ENCODE measurements at places on chromosomes 16 and 17.

DNA sequence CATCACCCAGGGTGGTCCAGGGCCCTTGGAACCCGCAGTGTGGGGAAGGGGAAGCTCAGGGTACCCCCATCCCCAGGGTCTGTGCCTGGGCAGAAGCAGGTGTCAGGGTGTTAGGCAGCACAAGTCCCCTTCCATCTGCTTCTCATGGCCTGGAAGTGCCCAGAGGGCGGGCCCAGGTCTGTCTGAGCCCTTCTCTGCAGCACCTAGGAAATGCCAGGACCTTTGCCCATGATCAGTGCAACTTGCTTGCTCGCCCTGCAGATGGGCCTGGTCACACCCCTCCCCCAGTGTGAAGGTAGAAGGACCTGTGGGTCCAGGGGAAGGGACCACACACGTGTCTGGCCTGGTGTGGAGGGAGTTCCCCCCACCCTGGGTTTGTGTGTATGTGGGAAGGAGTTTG lies 157.5 kb upstream of the CDC42EP4 start:
- no peak for DNase-seq

DNA sequence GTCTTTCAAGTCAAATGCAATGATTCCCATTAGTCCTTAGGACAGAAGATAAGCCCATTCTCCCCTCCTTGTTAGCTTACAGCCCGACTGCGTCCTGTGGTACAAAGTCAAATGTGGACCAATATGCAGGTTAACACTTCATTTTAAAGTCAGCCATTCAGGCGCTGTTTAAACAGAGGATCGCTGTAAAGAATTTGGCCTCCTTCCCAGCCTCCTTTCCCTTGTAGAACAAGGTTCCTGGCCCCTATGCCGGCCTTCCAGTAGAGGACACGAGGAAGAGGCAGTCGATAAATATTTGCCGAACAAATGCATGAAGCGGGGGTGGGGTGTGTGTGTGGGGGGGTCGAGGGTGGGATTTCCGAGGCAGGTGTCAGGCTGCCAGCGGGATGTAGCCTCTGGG lies 4.3 kb downstream of the SDK2 start:
- DNase-seq, result no peak

DNA sequence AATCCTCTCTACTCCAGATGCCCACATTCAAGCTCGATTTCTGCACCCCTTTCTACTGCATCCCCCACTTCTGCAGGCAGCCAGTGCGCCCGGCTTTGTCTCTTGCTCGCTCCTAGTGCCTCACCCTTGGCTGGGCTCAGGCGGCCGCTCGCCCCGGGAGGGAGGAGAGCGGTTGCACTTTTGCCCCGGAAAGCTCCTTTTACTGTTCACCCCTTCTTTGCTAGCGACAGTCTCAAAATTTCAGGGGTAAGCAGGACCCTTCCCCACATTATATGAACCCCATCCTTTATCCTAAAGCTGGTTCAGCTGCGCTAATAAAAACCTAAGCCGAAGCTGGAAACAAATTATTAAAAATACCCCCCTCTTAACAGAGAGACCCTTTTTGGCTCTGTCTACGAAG lies 1.0 kb downstream of the HOXB5 start:
- DNase-seq, result no peak

GRCh38 chr16:76175718-76176117 lies 101.5 kb upstream of the CNTNAP4 start:
- no peak for DNase-seq

DNA sequence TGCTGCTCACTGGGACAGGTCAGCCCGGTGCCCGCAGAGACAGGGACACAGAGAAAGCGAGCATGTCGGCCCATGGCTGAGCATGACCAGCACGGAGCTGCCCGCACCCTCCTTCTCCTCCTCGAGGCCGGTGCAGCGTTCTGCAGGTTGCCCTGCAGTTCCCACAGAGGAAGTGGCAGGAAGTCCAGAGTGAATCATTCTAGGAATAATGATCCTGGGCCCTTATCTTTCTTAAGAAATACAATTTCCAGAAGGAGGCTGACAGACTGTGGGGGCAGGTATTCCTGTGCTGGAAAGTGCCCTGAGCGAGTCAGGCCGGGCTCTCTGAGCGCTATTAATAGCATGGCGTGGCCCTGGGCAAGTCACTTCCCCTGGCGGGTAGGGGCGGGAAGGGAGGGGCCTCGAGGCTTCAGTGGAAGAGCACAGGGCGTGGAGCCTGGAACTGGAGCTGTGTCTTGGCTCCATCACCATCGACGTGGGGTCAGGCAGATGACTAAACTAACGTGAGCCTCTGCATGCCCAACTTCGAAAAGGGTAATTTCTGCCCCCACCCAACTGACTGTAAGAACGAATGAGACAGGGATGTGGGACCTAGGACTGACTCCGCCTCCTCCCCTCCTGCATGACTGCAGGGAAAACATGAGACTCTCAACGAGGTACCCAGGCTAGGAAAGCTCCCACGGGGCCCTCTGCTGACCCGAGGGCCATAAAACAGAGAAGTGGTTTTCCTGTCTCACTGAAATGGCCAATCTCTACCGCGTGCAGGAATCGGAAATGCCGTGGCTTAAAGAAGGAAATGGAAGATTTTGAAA lies 9.8 kb downstream of the TMEM204 start:
- DNase-seq, result peak; percentile 44

- DNase-seq, result peak; percentile 68
Observed at GRCh38 chr16:10964039-10964890, 19.9 kb downstream of the CLEC16A start.

DNA sequence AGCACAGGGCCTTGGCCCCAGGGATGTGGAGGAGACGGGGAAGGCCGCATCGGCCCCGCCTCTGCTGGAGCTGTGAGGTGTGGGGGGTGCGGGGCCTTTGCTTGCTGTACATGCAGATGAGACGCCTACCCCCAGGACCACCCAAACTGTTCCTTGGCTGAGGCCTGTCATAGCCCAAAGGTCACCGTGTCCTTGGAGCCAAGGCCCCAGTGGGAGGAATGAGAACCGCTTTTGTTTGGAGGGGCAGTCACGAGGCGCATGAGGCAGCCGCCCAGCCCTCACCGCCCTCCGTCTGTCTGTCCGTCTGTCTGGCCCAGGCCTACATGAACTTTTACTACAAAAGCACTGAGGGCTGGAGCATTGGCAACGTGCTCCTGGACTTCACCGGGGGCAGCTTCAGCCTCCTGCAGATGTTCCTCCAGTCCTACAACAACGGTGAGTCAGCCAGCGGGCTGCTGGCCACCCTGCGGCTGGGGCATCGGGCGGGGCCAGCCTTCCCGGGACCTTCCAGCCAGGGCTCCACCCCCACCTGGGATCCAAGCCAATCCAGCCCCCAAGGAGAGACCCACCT lies 8.8 kb downstream of the TAX1BP3 start:
- DNase-seq, result no peak

DNA sequence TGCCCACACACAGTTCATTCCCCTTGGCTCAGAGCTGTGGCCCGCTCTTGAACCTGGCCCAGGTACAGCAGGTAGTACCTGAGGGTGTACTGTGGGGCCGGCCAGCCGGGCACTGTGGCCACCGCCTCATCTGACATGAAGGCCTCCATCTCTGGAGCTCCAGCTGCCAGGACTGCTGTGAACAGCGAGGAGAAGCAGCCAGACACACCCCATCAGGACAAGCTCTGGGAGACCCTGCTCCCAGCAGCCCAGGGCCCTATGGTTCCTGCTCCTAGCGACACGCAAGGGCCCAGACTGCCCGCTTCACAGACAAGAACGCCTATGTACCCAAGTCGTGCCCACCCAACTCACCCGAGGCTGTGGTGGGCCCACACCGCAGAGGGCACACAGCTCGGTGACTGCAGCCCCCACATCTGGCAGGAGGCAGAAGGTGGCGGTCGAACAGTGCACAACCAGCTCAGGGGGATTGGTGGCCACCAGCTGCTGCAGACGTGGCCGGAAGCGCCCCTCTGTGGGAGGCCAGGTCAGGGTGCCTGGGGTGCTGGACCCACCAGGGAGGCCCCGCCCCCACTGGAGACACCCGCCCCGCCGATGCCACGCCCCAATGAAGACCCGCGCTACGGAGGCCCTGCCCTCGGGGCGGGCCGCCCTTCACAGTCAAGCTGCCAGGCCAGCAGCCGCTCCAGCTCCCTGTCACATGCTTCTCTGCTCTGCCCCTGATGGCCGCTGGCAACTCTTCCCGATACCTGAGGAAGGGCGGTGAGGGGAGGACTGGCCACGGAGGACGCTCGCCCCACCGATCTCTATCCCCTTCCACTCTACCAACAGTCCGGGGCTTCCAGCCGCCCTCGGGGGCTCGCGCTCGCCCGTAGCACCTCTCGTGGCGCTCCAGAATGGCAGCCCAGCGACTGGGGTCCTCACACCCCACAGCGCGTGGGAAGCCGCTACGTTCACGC lies 1.1 kb upstream of the STUB1 start:
- DNase-seq, result no peak

DNA sequence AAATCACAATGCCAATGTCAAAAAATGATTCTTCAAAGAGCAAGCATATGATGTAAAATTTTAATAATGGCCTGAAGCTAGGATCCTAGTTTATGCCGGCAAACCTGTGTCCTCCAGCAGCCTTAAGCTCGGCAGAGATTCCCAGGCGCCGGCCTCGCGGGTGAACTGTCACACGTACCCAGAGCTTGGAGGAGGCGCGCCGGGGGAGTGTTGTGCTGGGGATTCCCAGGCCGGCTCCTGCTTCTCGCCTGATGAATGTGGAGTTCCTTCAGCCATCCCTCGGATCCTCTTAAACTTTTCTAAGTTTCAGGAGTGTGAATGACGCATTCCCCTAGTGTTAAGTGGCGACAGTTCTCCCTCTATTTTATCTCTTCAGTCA lies 19.1 kb upstream of the NTN1 start:
- DNase-seq, result no peak

DNA sequence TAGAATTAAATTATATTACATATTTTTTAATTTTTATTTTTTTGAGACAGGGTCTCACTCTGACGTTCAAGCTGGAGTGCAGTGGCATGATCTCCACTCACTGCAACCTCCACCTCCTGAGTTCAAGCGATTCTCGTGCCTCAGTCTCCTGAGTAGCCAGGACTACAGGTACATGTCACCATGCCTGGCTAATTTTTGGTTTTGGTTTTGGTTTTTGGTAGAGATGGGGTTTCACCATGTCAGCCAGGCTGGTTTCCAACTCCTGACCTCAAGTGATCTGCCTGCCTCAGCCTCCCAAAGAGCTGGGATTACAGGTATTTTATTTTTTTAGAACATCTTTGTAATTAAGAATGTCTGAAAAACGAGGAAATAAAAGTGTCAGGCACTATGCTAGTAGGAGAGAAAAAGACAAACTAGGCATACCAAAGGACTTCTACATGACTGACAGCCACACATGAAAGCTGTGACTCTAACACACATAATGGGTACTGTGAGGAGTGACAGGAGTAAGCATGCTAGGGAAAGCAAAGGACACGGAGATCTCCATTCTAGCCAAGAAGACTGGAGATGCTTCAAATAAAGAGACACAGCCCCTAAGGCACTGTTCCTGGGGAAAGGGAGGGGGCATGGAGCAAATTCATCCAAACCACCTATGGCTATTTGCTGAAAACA lies 7.3 kb downstream of the GNA13 start:
- no peak for DNase-seq

GRCh38 chr17:29021226-29021625 lies 15.4 kb upstream of the SEZ6 start:
- DNase-seq, result no peak

GRCh38 chr16:73214825-73215677 lies 167.1 kb upstream of the ZFHX3 start:
- no peak for DNase-seq

DNA sequence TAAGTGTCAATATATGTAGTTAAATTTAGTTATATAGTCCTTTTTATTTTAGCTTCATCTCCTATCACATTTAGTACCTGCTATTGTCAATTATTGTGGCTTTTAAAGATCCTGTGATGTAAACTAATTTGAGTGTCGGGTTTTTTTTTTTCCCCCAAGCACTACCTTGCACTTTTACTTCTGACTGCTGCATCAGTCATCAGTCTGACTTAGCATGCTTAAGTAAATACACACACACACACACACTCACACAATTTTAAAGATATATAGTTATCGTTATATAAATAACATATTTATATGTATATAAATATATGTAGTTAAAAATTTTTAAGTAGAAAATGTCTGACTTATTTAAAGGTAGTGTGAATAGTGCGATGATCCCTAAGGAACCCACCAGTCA lies 127.2 kb downstream of the BCAS3 start:
- DNase-seq, result no peak

GRCh38 chr16:23869052-23869451 lies 33.3 kb downstream of the PRKCB start:
- DNase-seq, result no peak

- no peak for DNase-seq
Observed at GRCh38 chr16:89473791-89474414, 16.5 kb downstream of the ANKRD11 start.

DNA sequence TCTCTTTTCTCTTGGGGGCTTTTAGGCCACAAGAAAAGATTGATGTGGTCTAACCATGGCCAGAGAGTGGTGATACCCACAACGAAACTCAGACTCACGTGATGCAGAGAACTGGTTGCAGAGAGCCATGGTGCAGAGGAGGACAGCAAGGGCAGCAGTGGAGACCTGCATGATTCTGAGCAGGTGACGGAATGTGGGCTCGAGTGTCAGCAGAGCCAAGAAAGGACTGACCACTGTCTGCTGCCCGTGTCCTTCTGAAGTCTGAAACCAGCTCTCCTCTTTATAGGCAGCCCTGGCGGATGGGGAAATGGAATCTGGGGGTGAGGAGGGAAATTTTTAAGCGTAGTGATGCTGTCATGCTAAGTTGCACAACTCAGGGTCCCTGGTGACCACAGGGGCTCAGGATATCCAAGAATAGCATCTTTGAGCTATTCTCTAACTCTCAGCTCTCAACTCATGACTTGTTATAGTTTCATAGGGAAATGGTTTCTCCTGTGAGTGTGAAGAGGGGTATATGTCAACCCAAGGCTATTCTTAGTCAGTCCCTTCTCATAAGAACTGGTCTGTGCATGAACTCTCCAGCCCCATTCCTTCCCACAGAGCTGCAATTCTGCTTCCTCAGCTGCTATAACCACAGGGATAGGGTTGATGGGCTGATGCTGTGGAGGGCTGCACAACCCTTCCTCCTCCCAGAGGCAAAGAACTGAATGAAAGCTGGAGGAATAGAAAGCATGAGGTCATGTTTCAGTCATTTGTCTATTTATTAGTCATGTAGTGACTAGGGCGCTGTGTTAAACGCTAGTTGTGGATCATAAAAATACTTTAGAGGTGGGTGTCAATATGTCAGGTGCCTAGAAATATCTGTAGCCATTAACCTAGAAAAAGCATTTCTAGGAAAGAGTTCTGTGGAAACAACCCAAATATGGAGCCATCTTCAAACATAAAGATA lies at the start of gene CCL3:
Gene CCL3, minus strand, starts transcription at position 256 of the 949 bp plus-strand sequence. Its CDS starts 85 bp downstream, at position 171.
- no peak for DNase-seq
